ENCODE measurements at places on chromosomes 1 and 21.

DNA sequence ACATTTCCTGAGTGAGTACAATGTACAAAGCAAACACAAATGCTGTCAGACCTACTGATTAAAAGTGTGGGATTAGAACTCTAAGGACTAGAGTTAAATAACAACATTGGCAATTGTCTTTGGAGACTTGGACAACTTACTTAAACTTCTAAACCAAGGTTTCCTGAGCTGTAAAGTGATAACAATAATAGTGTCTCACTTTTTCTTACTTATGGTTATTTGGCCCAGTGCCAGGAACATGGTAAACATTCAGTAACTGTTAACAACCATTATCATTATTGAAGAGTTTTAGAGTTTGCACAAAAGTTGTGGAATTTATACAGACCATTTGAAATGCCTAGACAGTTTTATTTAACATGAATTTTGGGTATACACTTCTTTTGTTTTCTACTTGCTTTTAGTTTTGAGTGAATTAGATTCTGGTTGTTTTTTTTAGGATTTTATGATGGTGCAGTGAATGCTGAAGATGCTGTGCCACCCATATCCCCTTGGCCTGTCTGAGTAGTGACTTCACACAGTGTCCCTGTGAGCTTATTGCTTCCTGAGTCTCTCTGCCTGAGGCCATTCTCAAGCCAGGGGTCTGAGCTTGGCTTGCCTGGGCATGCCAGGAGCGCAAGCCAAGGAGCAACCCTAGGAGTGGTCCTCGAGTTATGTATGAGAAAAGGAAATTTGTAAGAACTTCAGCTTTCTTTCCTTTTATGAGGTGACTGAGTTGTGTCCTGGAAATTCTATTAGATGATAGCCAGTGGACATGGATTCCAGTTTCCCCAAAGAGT lies 932.8 kb downstream of the TTLL7 start:
- no peaks in the 10 kb centered on the region for H3K36me3 ChIP-seq
- no peaks in the 10 kb centered on the region for H3K27me3 ChIP-seq
- H3K4me1 ChIP-seq = peaks cover 10% of the 10 kb centered on the region
- DNase-seq = no peak
- no peak overlapping the region for H3K27ac ChIP-seq

- H3K27ac ChIP-seq = no peak overlapping the region
- H3K4me3 ChIP-seq = no peak overlapping the region
- H3K36me3 ChIP-seq = no peaks in the 10 kb centered on the region
- no peak for DNase-seq
These were observed 220.5 kb downstream of the FOXD2 start for GRCh38 chr1:47658161-47658920.

- no peaks in the 10 kb centered on the region for H3K27me3 ChIP-seq
- H3K36me3 ChIP-seq = no peaks in the 10 kb centered on the region
- no peak for DNase-seq
- peaks cover 3% of the 10 kb centered on the region for H3K4me1 ChIP-seq
- H3K27ac ChIP-seq = no peak overlapping the region
These were observed 104.5 kb downstream of the AK5 start for GRCh38 chr1:77386276-77386675.

GRCh38 chr1:54328066-54328636 lies 78.0 kb downstream of the SSBP3 start:
- no peaks in the 10 kb centered on the region for H3K36me3 ChIP-seq
- peaks cover 26% of the 10 kb centered on the region for H3K4me1 ChIP-seq
- H3K4me3 ChIP-seq = no peak overlapping the region
- no peaks in the 10 kb centered on the region for H3K27me3 ChIP-seq
- no peak for DNase-seq

- H3K27ac ChIP-seq = no peak overlapping the region
- no peaks in the 10 kb centered on the region for H3K27me3 ChIP-seq
These were observed 560.7 kb downstream of the LRRIQ3 start for GRCh38 chr1:73637264-73637663.

- no peak overlapping the region for H3K4me3 ChIP-seq
- no peaks in the 10 kb centered on the region for H3K36me3 ChIP-seq
- no peak for DNase-seq
- H3K27ac ChIP-seq = no peak overlapping the region
- H3K4me1 ChIP-seq = peaks cover 10% of the 10 kb centered on the region
These were observed 5.7 kb downstream of the CLIC6 start for GRCh38 chr21:34674468-34674867.

- no peaks in the 10 kb centered on the region for H3K4me1 ChIP-seq
- DNase-seq = no peak
These were observed 67.5 kb downstream of the PSMG1 start for GRCh38 chr21:39115576-39116235.

Measured in CD4-positive, alpha-beta memory T cell (primary cell).